ENCODE measurements at places on chromosomes 11 and 22.

- DNase-seq: no peak
These were observed at the start of gene CST6 for GRCh38 chr11:66011785-66012303. TSS of gene CST6 (plus strand) at chr11:66012008. CDS start at chr11:66012045, 37 bp downstream.

DNA sequence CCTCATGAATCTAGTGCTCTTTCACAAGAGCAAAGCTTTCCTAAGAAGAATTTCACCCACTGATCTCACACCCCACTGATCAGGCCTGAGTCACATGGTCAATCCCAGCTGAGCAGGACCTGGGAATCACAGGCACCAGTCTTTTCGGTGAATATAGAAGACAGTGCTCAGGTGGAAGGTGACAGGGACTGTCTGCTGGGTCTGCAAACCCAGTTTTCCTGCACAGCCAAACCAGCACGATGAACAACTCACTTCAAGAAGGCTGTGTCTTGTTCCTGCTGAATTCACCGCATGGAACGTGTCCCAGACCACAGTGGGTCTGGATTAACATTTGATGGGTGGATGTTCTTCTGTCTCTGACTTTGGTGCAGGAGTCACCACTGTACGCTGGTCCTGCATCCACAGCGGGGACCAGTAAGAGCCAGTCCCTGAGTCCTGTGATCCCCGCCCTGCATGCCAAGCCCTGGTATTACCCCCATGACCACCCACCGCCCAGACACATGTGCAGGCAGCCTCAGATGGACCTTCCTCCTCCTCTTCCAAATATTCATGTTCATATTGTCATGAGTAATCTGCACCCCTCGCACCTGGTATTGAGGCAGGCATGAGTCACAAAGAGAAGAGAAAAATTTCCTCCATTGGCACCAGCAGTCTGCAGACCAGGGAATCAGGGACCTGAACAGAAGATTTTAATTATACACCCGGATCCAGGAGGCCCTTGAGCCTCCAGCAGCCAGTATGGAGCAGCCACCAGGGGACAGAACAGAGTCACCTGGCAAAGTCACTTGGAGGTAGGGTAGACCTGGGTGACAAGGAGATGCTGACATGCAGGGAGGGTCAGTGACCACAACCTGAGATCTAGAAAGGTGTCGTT, 8.6 kb upstream of the IGLL5 start:
- no peak for DNase-seq

- DNase-seq: no peak
These were observed 24.4 kb upstream of the OAF start for GRCh38 chr11:120186456-120186773.

DNA sequence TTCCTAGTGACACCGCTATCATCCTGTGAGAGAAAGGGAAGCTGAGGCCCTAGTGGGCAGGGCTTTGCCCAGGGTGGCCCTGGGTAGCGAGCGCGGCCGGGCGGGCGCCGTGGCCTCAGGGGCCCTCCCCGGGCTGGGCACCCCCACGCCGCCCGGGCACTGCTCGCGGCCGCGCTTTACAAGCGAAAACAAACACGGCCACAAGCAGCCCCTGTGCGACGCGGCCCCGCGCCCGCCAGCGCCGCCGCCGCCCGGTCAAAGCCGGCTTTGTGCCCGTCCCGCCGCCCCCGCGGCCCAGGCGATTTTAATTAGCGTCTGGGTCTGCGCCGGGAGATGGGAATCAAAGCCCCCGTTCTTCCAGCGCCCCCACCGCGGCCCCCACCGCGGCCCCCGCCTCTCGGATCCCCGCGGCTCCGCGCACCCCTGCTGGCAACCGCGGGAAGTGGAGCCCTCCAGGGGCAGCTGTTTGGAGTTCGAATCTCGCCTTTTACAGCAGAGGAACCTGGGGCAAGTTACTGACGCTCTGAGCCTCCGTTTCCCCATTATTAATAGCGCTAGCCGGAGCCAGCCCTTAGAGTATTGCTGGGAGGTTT, 47.9 kb downstream of the CHRDL2 start:
- DNase-seq: no peak

GRCh38 chr11:124222407-124222806, 18.5 kb upstream of the OR8G1 start:
- no peak for DNase-seq

DNA sequence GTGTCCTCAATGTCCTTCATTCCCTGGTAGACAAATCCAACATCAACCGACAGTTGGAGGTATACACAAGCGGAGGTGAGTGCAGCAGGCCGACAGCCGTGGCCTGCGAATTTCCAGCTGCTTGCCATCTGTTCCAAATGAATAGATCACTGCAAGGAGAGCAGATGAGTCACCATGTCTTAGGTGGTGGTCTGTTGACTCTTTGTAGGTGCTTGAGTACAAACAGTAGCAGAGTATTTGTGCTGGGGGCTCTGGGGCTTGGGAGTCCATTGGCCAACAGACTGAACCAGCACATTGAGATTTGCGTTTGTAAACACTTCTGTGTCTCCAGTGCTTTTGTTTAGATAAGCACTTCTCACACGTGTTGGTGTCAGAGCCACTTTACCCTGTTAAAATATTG, 21.1 kb downstream of the EIF3L start:
- peak; percentile 64 for DNase-seq

- no peak for DNase-seq
These were observed 844.5 kb upstream of the RAG2 start for GRCh38 chr11:37442576-37442975.

GRCh38 chr11:69587454-69588090, 53.4 kb upstream of the CCND1 start:
- DNase-seq: peak; percentile 88

- DNase-seq: no peak
These were observed 415.2 kb downstream of the LARGE1 start for GRCh38 chr22:33504941-33505625.

DNA sequence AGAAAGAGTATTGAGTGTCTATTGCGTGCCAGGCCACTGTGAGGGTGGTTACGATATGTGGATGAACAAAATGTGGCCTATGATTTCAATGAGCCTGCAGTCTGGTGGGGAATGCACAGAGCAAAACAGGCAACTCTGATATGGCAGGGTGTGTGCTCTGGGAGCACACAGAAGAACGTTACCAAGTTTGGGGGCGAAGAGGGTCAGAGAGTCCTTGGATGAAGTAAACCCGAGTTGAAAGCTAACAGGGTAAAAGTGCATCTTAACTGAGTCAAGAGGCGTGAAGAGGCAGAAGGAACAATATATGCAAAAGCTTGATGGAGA, 258 bp downstream of the CFAP68 start:
- DNase-seq: no peak

DNA sequence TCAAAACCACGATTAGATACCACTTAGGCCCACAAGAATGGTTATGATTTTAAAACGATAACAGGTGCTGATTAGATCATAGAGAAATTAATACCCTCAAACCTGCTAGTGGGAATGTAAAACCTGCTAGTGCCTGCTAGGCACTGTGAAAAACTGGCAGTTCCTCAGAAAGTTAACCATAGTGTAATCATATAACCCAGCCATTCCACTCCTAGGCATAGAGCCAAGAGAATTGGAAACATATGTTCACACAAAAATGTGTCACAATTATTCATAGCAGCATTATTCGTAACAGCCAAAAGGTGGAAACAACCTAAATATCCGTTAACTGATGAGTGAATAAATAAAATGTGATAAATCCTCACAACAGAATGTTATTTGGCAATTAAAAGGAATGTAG, 122.2 kb upstream of the SYN3 start:
- peak; percentile 16 for DNase-seq

- peak; percentile 31 for DNase-seq
These were observed 53.9 kb downstream of the MN1 start for GRCh38 chr22:27747396-27748221.

GRCh38 chr22:45994491-45995404, 17.8 kb upstream of the WNT7B start:
- DNase-seq: peak; percentile 64

- DNase-seq: no peak
These were observed 67.7 kb downstream of the LDLRAD3 start for GRCh38 chr11:36011574-36011973.

- peak; percentile 96 for DNase-seq
These were observed at the start of gene ZBED5 for GRCh38 chr11:10857709-10858438. TSS of gene ZBED5 (minus strand) at chr11:10858053. CDS start at chr11:10854945, 3,108 bp downstream.

GRCh38 chr22:46539169-46539568, 1.7 kb upstream of the CELSR1 start:
- no peak for DNase-seq

GRCh38 chr11:73229896-73230875, 12.1 kb downstream of the P2RY2 start:
- DNase-seq: no peak

GRCh38 chr11:57542582-57542981, 5.2 kb downstream of the SMTNL1 start:
- no peak for DNase-seq

DNA sequence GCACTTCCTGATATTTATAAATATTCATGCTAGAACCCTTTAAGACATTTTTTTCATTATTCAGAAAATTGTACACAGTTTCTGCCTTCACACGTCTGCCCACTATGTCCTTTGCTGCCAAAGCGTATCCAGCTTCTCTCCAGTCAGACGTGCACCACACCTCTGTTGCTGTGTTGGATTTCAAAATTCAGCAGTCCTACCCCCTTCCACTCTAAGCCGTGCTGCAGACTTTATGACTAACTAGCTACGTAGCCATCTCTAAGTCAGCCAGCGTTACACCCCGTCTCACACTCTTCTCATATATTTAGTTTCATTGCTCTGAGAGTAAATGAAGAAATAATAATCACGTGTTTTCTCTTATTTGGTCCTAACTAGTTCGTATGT, 28.2 kb upstream of the OPCML start:
- DNase-seq: no peak

DNA sequence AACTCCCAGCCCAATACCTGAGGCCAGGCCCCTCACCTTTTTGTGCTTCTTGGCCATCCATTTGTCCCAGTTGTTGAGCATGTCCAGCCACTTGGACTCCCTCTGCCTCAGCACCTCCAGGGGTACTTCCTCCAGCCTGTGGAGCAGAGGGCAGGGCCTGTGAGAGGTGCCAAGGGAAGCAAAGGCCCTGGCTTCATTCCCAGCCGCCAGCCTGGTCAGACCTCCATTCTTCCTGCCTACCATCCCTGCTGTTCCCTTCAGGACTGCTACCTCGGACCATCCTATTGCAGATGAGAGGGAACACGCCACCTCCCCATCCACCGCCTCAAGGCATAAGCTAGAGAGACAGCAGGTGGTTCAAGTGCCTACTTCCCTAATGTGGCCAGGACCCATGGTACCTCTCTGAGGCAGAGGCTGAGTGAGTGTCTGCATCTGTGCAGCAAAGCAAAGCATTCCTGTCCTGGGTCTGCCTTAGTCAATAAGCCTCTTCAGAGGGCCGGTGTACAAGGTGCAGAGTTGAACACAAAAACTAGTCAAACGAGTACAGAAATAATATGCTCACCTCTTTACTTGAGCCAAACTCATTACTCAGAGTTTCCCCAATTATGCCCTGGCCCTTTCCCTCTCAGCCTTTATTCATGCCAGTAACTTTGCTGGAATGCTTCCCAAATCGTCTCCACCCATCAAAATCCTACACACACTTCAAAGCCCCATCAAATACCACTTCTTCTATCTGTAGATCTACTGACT, 15.4 kb upstream of the CASTOR1 start:
- no peak for DNase-seq

- DNase-seq: peak; percentile 45
These were observed 77.0 kb downstream of the ZNF280B start for GRCh38 chr22:22431271-22432220.

DNA sequence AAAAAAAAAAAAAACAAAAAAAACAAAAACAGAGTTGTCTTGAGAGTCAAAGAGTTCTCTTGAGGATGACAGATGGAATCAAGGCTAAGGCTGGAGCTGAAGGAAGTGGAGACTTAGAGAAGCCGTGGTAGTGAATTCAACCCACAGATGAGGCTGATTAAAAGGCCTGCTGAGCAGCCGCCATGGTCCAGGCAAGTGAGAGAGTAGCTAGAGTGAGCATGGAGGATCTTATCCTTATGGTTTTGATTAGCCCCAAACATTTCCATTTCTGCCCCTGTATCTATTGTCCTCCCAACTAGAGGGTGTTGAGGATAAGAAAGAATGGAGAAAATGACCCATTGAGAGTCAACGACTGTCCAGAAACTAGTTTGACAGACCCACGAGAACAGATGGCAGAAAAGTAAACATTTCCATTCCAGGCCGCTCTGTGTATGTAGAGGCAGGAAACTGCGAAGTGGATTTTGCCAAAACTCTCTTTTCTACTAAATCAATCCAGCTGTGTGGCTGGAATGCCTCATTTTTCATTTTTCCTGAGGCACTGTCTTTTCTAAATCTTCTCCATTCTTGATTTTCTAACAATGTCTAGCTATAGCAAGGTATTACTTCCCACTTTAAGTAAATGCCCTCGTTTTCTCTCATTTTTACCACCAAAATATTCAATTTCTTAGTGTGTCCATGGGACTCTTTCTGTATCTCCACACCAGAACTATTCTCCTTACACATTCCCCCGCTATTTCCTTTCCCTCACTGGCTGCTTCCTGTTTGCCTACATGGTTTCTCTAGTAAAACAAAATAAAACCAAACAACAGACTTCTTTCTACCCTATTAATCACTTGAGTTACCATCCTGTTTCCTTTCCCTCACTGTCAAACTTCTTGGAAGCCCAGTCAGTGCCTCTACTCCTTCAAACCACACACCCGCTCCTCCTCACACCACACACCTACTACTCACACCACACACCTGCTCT, 5.4 kb upstream of the MMP8 start:
- DNase-seq: peak; percentile 25

GRCh38 chr11:87260811-87261210, 223.1 kb downstream of the TMEM135 start:
- no peak for DNase-seq

DNA sequence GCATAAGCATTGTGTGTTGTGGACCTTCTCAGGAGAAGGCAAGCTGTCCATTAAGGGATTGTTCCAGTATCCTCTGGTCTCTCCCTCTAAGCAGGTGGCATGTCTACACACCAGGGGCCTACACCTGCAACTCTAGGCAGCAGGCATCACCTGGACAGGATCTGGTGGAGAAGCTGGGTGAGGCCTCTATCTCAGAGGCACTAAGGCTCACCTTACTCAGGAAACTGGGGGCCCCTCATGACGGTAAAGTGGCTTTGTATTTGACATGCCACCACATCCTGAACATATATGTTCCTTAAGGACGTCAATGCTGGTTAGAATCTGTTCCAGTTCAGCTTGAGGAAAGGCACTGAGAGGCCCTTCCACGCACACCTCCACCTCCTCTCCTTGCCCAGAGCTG, 891.3 kb downstream of the OPCML start:
- no peak for DNase-seq

DNA sequence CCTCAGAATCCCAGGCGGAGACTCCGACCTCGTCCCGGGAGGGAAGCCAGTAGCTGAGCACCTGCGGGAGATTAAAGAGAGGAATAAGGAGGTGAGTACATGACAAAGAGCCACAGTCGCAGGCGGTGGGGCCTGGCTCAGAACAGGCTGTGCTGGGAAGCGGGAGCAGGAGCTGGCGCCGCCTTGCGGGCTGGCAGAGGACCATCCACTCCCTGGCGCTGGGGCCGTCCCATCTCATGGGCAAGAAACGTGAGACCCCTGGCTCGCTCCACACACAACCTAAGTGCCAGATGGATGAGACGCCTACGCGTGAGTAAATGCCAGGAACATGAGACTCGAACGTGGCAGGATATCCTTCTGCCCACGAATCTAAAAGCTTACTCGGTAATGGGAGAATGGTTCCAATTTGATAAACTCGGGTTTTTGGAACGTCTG, 6.3 kb downstream of the CEND1 start:
- peak; percentile 94 for DNase-seq
